ENCODE measurements at places on chromosomes 1 and 21.

DNA sequence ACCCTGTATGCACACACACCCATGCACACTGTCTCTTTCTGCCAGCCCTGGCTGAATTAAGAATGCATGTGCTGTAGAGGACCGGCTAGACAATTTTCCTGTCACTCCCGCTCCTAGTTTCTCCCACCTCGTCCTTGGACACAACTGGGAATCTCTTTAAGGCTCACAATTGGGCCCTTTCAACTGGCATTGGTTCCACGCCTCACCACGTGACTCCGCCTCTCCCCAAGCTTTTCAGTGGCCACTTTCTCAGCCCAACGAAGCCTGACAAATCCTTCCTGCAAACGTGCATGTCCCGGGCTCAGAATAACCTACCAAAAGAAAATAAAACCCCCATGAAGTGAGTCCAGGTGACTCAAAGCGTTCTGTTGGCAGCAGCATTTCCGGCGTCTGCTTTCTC is 33.8 kb downstream of the FBXO2 start:
- DNase-seq: no peak

GRCh38 chr1:233843525-233844204 is 60.8 kb upstream of the SLC35F3 start:
- DNase-seq: peak; percentile 20

- no peak for DNase-seq
Observed at GRCh38 chr1:160575112-160575664, 4.1 kb downstream of the CD84 start.

DNA sequence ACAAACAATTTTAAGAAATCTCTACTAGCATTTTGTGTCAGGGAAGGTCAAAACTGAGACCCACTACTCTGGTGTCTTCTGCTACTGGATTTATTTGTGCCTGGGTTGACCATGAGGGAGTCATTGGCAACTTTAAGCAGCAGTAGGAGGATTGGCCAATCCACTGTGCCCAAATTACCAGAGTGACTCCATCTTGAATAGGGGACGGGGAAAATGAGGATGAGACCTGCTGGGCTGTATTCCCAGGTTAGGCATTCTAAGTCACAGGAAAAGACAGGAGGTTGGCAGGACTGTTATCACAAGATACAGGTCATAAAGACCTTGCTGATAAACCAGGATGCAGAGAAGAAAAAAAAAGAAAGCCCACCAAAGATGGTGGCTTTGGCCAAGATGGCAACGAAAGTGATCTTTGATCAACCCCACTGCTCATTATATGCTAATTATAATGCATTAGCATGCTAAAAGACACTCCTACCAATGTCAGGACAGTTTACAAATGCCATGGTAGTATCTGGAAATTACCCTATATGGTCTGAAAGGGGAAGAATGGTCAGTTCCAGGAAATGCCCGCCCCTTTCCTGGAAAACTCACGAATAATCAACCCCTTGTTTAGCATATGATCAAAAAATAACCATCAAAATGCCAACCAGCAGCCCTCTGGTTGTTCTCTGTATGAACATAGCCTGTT is 200.9 kb downstream of the LTN1 start:
- no peak for DNase-seq

GRCh38 chr1:239805042-239805441 is 286.6 kb upstream of the FMN2 start:
- no peak for DNase-seq

DNA sequence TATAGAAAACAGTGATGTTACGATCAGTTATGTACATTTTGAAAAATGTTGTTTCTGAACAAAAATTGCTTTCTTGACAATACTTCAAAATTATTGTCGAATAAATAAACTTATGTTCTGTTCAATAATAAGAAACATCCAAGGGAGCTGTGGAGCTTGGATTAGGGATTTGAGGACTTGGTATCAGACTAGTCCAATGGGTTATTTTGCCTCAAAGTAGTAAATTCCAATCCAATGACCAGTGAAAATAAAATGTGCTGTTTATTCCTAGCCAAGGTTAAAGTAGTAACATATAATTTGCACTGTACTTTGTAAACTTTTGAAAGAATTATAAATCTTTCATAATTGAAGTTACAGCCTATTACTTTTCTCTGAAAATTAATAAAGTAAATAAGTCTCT is 79.1 kb upstream of the IVNS1ABP start:
- no peak for DNase-seq

- DNase-seq: no peak
Observed at GRCh38 chr1:84427250-84428188, 29.2 kb downstream of the DNASE2B start.

DNA sequence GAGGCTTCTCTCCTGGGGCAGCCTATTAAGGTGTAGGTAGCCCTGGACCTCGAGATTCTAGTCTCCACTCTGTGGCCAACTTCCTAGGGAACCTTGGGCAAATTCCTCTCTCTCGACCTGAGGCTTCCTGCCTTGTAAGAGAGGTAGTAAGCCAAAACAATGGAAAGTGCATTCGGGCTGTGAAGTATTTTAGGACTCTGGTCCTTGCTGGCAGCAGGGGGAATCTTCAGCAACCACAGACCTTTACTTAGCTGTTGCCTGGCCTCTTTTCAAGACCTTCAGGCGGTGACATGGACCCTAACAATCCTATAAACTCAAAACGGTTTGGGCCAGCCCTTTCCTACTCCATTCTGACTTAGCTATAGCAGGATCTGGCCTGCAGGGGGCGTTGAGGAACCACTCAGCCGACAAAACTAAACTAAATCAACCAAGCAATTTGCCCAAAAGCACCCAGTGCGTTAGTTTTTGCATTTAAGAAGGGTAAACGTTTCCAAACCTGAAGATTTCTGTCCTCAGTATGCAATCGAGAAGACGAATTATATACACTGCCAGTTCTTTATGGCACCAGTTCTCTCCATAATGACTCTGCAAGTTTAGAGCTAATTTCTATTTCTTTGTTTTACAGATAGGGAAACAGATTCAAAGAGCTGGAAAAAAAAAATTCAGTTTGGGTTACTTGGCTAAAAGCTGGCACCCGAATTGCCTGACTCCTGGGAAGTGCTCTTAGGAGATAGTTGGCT is 10.9 kb upstream of the SESN2 start:
- peak; percentile 57 for DNase-seq

GRCh38 chr1:84988588-84988987 is 8.3 kb downstream of the MCOLN2 start:
- no peak for DNase-seq

- no peak for DNase-seq
Observed at GRCh38 chr1:147611586-147611985, 58.7 kb downstream of the ACP6 start.

- no peak for DNase-seq
Observed at GRCh38 chr1:170365331-170365730, 166.6 kb upstream of the GORAB start.

GRCh38 chr1:29676496-29676895 is 440.2 kb downstream of the PTPRU start:
- DNase-seq: no peak

DNA sequence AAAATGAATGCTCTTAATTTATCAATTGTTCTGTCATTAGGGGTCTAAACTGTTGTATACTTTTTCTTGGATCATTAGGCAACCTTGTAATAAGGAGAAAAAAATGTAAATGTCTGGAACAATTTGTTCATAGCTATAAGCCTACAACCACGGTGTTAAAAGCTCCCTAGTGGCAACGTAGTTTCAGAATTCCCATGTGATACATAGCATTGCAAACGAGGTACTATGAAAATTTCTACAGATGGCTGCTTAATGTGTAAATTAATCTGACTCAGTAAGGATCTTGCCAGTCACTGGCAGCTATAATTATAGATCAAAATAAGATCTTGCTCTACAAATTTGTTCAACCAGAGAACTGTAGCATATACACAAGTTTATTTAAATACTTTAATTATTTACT is 304.1 kb upstream of the ADGRL4 start:
- no peak for DNase-seq

- DNase-seq: no peak
Observed at GRCh38 chr1:61284936-61285335, 202.6 kb downstream of the NFIA start.

- no peak for DNase-seq
Observed at GRCh38 chr1:10299151-10299550, 88.8 kb downstream of the KIF1B start.

- DNase-seq: no peak
Observed at GRCh38 chr1:225607355-225607754, 45.6 kb downstream of the ENAH start.

DNA sequence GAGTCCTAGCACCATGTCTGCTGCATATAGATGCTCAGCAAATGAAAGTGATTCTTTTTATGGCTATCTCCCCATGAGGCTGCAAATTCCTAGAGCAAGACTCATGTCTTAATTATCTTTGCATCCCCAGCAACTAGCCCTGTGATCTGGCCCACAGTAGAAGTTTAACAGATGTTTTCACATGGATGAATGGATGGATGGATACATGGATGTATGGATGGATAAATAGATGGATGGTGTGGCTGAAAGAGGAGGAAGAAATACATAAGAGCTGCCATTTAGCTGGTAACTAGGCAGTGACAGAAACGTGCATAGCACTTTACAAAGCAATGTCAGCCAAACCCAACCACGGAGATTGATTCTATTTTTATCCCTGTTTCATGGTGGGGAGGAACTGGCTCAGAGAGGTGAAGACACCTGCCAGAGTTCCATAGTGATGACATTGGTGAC is 32.7 kb upstream of the ZBTB40 start:
- peak; percentile 63 for DNase-seq

- no peak for DNase-seq
Observed at GRCh38 chr21:28294051-28294450, 698.6 kb downstream of the LTN1 start.

GRCh38 chr1:41329662-41330587 is 31.3 kb upstream of the FOXO6 start:
- DNase-seq: no peak

DNA sequence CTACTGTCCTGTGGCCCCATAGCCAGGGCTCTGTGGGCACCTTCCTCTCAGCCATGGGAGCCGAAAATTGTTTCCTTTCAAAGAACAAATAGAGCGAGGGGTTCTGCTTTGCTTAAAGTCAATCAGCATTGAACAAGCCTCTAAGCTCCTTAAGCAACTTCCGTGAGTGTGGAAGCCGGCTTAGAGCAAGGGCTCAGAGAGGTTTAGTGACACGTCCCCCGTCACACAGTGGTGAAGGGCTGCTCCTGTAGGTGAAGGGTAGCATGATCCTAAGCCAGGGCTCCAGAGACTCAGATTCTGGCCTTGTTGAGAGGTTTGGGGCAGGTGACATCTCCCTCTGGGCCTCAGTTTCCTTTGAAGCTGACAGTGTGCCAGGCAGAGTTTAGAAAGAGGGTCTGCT is 94.0 kb upstream of the WNT4 start:
- no peak for DNase-seq

- no peak for DNase-seq
Observed at GRCh38 chr1:115746021-115746690, 22.4 kb downstream of the CASQ2 start.

GRCh38 chr1:85214654-85215053 is 13.8 kb upstream of the SYDE2 start:
- no peak for DNase-seq

GRCh38 chr1:59322394-59322793 is 25.5 kb downstream of the FGGY start:
- no peak for DNase-seq

GRCh38 chr21:27047283-27047657 is 80.4 kb upstream of the ADAMTS5 start:
- DNase-seq: peak; percentile 53

DNA sequence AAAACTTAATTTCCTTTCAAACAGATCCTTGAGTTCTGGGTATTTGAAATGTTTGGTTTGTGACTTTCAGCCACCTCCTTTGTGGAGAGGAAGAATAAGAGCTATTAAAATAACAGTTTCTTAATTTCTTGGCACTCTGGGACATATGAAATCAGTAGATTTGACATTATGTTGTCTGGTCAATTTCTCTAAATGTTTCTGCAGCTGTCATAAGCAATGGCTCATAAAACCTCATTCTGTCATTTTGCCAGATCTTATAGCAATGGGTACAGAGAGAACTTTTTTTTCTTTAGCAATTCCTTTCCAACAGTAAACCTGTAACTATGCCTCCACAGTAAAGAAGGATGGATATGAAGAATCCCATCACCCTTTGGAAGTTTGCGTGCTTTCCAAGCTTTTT is 52.6 kb downstream of the LAMC1 start:
- no peak for DNase-seq

GRCh38 chr1:59232216-59232615 is 64.7 kb upstream of the FGGY start:
- no peak for DNase-seq

- DNase-seq: no peak
Observed at GRCh38 chr1:70061231-70061630, 144.1 kb downstream of the LRRC40 start.

DNA sequence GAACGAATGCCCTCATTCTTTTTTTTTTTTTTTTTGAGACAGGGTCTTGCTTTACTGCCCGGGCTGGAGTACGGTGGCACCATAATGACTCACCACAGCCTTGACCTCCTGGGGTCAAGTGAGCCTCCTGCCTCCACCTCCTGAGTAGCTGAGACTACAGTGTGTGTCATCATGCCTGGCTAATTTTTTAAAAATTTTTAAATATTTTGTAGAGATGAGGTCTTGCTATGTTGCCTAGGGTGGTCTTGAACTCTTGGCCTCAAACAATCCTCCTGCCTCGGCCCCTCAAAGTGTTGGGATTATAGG is 69.4 kb downstream of the ALG14 start:
- DNase-seq: no peak

DNA sequence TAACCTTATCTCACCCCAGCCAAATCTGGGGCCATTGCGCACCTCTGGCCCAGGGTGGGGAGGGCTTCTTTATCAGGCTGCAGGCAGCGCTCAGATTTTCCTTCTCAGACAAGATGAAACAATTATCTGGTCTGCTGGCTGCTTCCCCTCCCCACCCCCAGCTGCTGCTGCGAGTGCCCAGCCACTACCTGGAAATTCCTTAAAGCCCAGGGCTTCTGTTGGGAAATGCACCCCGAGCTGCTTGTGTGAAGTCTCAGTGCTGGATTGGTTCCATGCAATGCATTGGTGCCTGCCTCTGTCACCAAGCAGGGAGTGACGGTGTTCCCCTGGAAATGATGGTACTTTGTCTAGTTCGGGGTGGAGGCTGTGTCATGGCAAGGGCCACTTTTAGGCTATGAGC is 18.5 kb upstream of the ACTL8 start:
- no peak for DNase-seq

- DNase-seq: no peak
Observed at GRCh38 chr1:233078396-233078795, 128.0 kb downstream of the NTPCR start.

GRCh38 chr1:233295975-233296322 is 424 bp upstream of the PCNX2 start:
- DNase-seq: no peak

GRCh38 chr21:33197496-33197895 is 32.2 kb upstream of the IFNAR2 start:
- no peak for DNase-seq

GRCh38 chr1:187038784-187039183 is 210.0 kb downstream of the PLA2G4A start:
- DNase-seq: no peak

- no peak for DNase-seq
Observed at GRCh38 chr1:202908998-202909397, 18.0 kb downstream of the KLHL12 start.

Measured in fibroblast of skin of left quadriceps (primary cell).